ENCODE measurements at places on chromosomes 3 and 15.

DNA sequence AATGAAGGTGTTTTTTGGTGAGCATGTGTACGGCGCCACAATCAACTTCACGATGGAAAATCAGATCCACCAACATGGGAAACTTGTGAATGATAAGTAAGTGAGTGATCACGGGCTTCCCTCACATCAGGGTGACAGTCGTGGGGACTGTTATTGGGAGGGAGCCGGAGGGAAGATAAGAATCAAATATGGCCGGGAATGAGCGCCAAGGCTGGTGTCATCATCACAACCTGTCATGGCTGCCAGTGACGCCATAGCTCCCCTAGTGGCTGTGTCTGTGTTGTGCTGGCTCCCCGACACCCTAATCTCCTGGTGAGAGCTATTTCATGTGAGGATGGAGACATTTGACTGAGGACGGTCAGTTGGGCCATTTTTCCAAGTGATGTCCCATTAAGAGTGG, 168.5 kb downstream of the SV2B start:
- DNase-seq, result no peak

GRCh38 chr3:69934398-69934797, 65.1 kb upstream of the SAMMSON start:
- no peak for DNase-seq

- DNase-seq, result no peak
Measured at GRCh38 chr3:160793722-160794252, 37.8 kb downstream of the PPM1L start.

DNA sequence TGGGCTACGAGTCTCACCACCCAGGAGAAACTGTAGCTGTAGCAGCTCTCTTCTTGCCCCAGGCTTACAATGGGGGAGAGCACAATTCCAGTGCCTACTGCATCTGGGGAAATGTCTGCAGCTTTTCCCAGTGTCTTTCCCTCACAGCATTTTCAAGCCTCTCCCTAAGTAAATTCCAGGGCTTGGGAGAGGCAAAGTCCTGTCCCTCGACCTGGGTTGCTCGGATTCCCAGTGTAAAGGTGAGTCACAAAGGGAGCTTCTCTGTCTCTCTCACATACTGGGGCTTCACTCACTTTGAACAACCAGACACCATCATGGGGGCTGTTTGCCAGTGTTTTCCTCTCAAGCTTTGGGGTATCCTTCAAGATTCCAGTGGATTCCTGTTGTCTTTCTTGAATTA, 689.4 kb upstream of the NAALADL2 start:
- no peak for DNase-seq

- DNase-seq, result no peak
Measured at GRCh38 chr15:57228395-57228794, 147.9 kb upstream of the CGNL1 start.

- DNase-seq, result no peak
Measured at GRCh38 chr3:176447369-176447768, 749.9 kb downstream of the TBL1XR1 start.

DNA sequence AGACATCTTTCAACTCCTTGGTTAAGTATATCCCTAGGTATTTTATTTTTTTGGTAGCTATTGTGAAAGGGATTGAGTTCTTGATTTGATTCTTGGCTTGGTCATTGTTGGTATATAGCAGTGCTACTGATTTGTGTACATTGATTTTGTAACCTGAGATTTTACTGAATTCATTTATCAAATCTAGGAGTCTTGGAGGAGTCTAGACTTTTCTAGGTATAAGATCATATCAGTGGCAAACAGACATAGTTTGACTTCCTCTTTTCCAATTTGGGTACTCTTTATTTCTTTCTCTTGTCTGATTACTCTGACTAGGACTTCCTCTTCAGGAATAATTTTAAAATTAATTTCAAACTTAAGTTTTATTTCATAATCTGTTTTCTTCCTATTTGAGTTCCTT, 125.2 kb downstream of the OCA2 start:
- no peak for DNase-seq

GRCh38 chr15:52278636-52279367, 16.8 kb downstream of the MYO5C start:
- DNase-seq, result no peak

DNA sequence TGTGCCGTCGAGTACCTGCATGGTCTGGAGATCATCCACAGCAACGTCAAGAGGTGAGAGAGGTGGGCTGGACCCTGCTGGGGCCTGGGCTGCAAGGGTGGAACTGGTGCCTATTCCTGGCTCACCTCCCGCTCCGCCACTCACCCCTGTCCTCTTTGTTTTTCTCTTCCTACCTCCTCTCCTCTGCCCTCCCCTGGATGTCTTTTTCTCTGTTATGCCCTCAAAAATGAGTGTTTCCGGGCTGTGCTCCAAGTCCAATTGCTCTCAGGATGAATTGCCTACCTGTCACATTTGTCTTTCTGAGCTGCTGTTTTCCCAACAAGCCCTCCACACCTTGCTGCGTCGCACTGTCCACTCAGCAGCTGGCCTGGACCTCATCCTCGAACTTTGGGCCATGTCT, 28.5 kb upstream of the TATDN2 start:
- DNase-seq, result no peak

GRCh38 chr15:39833515-39833981, 50.9 kb upstream of the FSIP1 start:
- DNase-seq, result no peak

DNA sequence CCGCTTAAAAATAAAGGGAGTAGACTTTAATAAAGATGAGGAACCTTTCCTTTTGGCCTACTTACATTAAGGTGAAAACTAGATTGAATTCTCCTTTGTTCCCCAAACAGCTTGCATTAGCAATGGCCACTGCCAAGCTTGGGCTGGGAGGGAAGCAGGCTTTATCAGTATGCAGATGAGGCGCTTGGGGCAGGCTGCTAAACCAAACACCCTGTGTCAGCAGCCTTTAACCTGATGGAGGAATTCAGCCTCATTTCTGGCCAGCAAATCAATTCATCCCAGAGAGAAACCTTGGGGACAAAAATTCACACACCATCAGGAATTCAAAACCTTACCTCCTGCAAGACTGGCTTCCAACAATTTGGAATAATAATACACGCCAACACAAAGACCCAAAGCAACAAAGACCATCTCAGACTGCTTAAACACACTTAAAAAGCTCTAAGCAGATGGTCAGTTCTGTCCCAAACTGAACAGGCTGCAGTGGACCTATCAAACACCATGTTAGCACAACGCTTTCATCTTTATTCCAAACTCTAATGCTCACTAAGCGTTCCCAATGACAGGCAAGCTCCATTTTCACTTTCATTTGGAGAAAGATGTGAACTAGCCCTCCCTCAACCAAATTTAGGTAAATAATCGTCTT, 255.1 kb upstream of the CMC1 start:
- no peak for DNase-seq
